ENCODE measurements at places on chromosomes 2 and 18. TPM values are rescaled to one million over a fixed set of nuclear protein-coding genes. Genes with fewer than 3 reads are reported as not detected.

Gene TDRD15
- total RNA-seq: not detected

Gene ZSWIM2
- not detected for total RNA-seq

Gene C2orf66
- total RNA-seq: not detected

Gene KANSL3
- total RNA-seq: 31.7 TPM

Gene LINC00305
- total RNA-seq: not detected

Gene AAMP
- total RNA-seq: 50.5 TPM

Gene TXNDC2
- not detected for total RNA-seq

Gene CDK15
- total RNA-seq: 0.16 TPM

Gene CHRND
- total RNA-seq: not detected

Data from left ventricle myocardium inferior (tissue), 1 donor.